ENCODE measurements at places on chromosomes 7 and 10. TPM values are rescaled to one million over a fixed set of nuclear protein-coding genes. Genes with fewer than 3 reads are reported as not detected.

- no peaks in the 10 kb centered on the region for H3K36me3 ChIP-seq
- H3K4me3 ChIP-seq, result no peak overlapping the region
- no peak overlapping the region for H3K27ac ChIP-seq
- no peak for DNase-seq
- no peaks in the 10 kb centered on the region for H3K27me3 ChIP-seq
These were observed 150.5 kb downstream of the PCDH15 start for GRCh38 chr10:54650547-54650946.

DNA sequence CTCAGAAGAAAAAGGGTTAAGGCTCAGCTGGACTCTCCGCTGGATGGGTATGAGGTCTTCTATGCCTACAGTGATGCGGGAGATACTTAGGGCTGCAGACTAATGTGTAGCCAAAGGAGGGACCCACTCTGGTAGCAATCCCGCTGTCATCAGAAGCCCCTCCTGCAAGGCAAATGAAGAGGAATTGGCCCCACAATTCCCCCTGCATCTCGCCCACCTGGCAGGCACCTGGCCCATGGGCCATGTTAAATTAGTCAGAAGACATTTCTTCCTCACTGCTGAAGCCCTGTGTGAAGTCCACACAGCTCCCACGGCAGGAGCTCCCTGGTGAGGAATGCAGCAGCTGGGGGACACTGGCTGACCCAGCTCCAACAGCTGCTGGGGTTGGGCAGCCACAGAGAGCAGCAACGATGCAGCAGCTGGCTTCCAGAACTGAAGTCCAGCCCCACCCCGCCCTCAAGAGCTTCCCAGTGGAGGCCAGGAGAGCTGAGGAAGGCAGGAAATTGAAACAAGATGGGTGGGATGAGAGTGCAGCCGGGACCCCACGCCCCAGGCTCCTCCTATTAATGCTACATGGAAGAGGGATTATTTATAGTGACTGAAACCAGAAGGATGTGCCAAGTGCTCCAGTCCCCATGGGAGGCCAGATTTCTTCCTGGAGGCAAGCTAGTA, 5.5 kb downstream of the VSTM4 start:
- DNase-seq, result no peak
- H3K36me3 ChIP-seq, result no peaks in the 10 kb centered on the region
- no peaks in the 10 kb centered on the region for H3K27me3 ChIP-seq
- H3K27ac ChIP-seq, result no peak overlapping the region

DNA sequence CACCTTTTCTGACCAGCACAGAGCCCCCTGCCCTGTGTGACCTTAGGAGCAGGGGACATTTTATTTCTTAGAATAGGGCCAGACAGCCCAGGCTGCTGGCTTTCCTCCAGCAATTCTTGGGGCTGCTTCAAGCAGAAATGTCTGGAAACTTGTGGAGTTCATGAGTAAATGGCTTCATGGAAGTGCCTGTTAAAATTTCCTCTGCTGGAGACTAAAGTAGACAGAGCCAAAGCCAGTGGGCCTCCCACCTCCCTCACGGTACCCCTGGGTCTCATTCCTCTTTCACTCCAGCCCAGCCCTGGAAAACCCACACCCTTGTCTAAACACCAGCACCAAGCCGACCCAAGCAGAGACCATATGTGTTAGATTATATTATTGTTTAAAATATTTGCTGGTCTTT, 505.5 kb upstream of the ZMIZ1 start:
- no peak overlapping the region for H3K4me3 ChIP-seq
- no peaks in the 10 kb centered on the region for H3K27me3 ChIP-seq
- no peak for DNase-seq

MMD2 gene
- polyA plus RNA-seq, result not detected
